ENCODE measurements at places on chromosomes 6 and 20.

- DNase-seq, result no peak
Observed at GRCh38 chr20:16580620-16581019, 7.4 kb upstream of the KIF16B start.

GRCh38 chr6:42555477-42556457 lies 8.1 kb upstream of the UBR2 start:
- DNase-seq, result no peak

DNA sequence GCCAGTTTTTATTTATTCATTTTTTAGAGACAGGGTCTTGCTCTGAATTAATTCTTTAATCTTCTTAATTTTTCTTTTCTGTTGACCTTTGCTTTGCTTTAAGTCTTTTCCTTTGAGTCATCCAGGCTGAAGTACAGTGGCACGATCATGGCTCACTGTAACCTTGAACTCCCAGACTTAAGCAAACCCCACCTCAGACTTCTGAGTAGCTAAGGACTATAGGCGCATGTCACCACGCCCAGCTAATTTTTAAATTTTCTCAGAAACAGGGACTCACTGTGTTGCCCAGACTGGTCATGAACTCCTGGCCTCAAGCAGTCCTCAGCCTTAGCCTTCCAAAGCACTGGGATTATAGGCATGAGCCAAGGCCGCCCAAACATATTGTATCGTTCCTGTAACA lies 71.3 kb upstream of the GNRH2 start:
- no peak for DNase-seq

GRCh38 chr6:139863964-139864363 lies 489.5 kb upstream of the CITED2 start:
- no peak for DNase-seq

DNA sequence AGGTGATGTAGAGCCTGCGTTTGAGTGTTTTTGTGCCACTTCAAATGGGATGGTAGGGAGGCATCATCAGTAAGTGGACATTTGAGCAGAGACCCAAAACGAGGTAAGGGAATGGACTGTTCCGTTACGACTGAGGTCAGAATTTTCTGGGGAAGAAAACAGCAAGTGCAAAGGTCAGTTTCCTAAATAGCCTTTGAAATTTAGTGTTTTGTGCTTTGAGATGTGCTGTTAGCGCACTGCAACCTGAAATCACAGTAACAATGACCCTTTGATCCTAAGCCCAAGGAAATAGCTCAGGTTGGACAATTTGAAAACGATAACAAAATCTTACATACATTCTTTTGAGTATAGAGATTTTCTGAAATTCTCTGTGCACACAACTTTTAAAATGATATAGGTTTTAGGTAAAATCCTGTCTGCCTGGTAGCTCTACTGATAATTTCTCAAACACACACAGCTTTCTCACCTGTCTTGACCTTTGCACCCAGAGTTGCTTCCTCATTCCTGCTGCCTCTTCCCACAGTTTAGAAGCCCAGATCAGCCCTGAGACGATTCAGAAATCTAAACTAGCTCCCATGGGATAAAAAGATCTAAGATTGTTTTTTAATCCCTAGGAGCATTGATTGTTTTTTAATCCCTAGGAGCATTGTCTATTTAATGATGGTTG lies 22.1 kb downstream of the DCBLD1 start:
- DNase-seq, result no peak

GRCh38 chr20:64077876-64078551 lies 1.3 kb downstream of the RGS19 start:
- no peak for DNase-seq

- no peak for DNase-seq
Observed at GRCh38 chr6:122753000-122753687, 26.4 kb upstream of the FABP7 start.

Measured in pancreas (tissue), 10 donors.